ENCODE measurements at places on chromosomes 7 and 10.

GRCh38 chr10:87771871-87772500, 46.0 kb downstream of the ATAD1 start:
- DNase-seq: no peak

DNA sequence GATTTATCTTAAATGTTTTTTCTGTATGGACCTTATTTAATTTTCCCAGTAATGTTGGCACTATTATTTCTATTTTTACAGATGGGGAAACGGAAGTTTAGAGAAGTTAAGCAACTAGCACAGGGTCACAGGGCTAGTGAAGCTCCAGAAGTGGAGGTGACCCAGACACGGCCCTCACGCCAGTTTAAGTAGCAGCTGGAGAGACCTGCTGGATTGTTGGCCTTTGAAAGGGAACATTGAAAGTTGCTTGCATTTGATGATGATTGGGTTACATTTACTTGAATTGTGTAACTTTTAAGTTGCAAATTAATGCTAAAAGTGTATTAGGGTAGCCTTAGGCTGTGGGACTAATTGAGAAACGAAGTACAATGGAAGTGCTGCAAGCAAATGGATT, 25.6 kb downstream of the CDK14 start:
- DNase-seq: no peak

GRCh38 chr10:101889256-101890210, 45.9 kb upstream of the KCNIP2 start:
- DNase-seq: peak; percentile 69

- no peak for DNase-seq
Measured at GRCh38 chr10:62016623-62017490, 115.4 kb downstream of the ARID5B start.

GRCh38 chr7:93902777-93903423, 3.5 kb upstream of the GNGT1 start:
- DNase-seq: peak; percentile 32

- no peak for DNase-seq
Measured at GRCh38 chr7:4787947-4788626, 12.7 kb downstream of the AP5Z1 start.

GRCh38 chr10:20289070-20289828, 473.0 kb downstream of the PLXDC2 start:
- DNase-seq: no peak

DNA sequence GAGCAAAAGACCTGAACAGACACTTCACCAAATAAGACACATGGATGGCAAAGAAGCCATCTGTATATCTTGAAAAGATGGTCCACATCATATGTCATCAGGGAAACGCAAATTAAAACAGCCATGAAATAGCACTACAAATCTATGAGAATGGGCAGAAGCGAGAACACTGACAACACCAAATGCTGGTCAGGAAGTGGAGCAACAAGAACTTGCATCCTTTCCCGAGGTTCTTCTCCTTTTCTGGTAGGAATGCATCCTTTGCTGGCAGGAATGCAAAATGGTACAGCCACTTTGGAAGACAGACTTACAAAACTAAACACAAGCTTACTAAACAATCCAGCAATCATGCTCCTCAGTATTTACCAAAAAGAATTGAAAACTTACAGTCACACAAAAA, 60.0 kb downstream of the PIK3AP1 start:
- no peak for DNase-seq

DNA sequence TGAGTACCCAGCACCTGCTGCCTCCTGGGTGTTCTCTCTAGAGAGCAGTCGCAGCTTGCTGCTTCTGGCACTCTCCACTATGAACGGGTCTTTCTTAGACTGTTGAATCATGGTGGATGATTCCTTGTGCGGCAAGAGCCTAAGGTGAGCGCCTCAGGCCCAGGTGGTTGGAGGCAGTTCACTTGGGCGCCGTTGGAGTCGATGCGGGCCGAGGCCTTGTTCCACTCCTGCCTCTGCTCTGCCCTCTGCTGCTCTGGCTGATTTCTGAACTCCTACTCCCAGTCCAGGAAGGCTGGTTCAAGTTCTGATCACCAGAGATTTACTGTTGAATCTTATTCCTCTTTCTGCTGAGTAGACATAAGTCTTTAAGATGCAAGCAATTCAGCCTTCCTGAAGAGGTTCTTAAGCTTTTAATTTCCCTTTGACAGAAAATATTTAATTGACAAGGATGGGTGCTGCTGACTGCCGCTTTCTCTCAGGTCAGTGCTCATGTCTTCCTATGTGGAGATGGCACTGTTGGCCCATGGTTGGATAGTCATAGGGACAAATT, 10.4 kb downstream of the YKT6 start:
- DNase-seq: no peak

GRCh38 chr7:124813994-124814798, 48.6 kb upstream of the GPR37 start:
- DNase-seq: no peak

GRCh38 chr7:101549734-101550133, 79.4 kb downstream of the MYL10 start:
- DNase-seq: no peak

DNA sequence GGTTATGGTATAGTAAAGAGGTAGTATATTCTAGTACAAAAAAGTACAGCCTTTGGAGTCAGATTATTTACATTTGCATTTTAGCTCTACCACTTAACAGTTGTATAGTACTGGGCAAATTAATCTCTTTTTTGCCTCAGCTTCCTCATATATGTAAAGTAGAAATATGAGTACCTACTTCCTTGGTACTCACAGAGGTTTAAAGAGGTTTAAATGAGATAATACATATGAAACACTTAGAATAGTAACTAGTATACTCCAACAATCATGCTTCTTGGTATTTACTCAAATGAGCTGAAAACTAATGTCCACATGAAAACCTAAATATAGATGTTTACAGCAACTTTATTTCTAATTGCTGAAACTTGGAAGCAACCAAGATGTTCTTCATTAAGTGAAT, 14.7 kb downstream of the FRA10AC1 start:
- DNase-seq: no peak

- DNase-seq: no peak
Measured at GRCh38 chr10:86632951-86633350, 21.4 kb upstream of the OPN4 start.

- no peak for DNase-seq
Measured at GRCh38 chr10:75984067-75984466, 552.6 kb downstream of the LRMDA start.

DNA sequence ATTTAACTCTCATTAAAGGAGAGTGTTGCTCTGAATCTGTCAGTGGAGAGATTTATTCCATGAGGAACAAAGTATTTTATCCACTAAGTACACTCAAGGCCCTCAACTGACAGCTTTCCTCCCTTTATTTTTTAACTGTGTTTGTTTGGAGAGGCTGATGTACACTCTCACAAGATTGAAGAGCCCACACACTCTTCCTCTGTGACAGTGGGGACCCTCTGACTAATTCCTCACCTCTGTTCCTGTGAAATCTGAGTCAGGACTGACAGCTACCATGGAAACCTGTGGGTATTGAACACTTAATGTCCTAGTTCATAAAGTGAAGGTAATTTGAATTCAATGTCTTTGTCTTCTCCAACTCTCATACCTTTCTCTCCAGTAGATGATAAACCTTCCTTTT, 189.8 kb upstream of the PITRM1 start:
- no peak for DNase-seq

- no peak for DNase-seq
Measured at GRCh38 chr10:17098012-17098411, 31.6 kb downstream of the CUBN start.

DNA sequence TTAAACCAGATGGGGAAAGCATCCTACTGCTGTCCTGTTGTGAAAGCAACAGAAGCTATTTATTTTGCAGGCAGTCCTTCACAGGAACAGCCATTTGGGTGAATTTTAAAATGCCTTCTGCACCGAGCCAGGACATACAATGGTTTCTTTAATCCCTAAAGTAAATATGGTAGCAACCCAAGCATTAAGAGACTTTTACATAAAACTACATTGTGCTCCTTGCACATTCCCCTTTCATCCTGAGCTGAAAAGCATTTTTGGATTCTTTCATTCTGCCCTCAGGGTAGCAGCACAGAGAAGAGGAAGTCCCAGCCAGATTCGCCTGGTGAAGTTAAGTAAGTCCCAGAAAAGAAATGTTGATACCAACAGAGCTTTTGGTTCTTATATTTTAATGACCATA, 84.0 kb upstream of the FAM3C start:
- no peak for DNase-seq

- DNase-seq: no peak
Measured at GRCh38 chr10:129030996-129031843, 435.8 kb upstream of the MGMT start.

- peak; percentile 54 for DNase-seq
Measured at GRCh38 chr7:104980841-104981671, 32.9 kb upstream of the KMT2E start.

- DNase-seq: no peak
Measured at GRCh38 chr10:85971494-85971893, 395.1 kb downstream of the GRID1 start.

DNA sequence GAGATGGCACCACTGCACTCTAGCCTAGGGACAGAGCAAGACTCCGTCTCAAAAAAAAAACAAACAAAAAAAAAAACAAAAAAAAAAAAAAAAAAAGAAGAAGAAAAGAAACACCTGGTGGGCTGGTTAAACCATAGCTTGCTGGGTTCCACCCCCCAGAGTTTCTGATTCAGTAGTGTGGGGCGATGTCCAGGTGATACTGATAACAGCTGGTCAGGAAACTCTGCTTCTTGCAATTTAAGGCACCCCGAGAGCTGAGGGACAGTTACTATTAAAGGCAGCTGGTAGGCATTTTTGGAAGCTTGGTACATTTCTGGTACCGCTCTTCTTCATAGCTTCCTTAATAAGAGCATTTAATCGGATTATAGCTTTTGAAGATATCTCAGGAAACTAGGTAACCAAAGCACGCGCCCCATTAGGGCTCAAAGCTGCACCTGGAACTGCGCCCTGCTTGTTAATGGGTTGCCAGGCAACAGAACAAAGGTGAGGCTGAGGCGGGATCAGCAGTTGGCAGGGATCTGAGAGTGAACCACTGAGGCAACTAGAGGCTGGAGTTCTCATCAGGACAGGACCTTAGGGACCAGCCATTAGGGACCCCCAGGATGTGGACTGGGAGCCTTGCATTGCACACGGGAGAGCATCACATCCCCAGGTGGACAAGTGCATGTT, 6.5 kb upstream of the SDK1 start:
- no peak for DNase-seq

DNA sequence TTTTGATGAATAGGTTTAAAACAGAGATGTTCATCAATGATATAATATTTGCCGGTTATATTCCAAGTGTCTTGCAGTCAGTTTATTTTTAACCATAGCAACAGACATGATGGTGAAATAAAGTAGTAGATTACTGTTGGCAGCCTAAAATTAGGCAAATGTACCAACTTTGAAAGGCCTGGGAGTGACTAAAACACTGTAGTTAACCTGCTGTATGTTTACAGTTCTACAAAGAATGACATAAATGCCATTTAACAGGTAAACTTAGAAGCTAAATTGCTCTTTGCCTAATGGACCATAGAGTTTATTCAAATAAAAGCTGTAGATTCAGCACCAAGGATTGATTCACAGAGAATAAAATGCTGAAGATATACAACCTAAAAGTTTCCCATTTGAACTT, 64.1 kb downstream of the PHTF2 start:
- DNase-seq: no peak

DNA sequence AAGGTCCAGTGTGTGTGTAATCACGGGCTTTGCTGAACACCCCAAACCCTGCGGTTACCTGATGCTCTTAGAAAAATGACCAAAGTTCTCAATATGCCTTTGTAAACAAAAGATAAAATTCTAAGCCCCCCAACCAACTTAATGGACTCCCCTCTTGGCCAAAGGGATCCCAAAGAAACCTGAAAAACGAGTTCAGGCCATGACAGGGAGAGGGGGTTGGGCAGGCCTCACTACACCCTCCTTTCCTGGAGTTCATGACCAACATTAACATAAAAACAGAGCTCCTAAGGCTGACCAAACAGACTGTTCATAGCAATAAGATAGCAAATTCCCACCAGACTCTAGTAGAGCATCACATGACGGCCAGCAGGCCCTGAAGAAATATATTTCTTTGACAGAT, 3.0 kb upstream of the VIPR2 start:
- no peak for DNase-seq

GRCh38 chr10:514137-514671, 175.3 kb downstream of the DIP2C start:
- DNase-seq: no peak

GRCh38 chr7:107560898-107561516, 2.7 kb downstream of the COG5 start:
- no peak for DNase-seq

DNA sequence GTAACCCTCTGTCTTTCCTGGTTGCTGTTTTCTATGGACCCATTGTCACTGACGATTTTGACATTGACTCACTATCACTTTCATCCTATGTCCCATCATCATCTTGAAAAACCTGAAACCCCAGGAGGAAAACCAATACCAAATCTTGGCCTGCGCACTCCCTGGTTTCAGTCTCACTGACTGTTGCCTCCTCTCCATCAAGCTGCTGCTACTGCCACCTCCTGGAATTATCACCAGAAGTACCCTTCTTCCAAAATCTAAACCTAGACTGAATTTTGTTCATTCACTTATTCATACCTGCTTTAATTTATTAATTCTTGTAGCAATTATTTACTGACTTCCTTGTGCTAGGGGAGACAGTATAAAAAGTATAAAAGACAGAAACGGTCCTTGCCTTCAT, 44.5 kb upstream of the ACBD5 start:
- peak; percentile 8 for DNase-seq

DNA sequence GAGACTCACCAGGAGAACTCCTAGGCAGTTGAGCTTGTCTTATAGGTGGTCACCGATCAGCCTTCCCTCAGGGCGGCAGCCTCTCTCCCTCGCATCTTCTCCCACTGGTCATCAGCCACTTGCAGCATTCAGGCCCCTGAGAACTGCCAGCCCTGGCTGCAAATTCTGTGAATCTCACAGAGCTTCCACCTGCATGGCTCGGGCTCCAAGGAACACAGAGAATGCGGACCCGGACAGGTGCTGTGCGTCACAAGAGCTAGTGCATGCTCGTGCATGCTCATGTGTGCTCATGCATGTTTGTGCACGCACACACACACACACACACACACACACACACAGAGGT, 176.9 kb downstream of the ARHGAP12 start:
- no peak for DNase-seq

DNA sequence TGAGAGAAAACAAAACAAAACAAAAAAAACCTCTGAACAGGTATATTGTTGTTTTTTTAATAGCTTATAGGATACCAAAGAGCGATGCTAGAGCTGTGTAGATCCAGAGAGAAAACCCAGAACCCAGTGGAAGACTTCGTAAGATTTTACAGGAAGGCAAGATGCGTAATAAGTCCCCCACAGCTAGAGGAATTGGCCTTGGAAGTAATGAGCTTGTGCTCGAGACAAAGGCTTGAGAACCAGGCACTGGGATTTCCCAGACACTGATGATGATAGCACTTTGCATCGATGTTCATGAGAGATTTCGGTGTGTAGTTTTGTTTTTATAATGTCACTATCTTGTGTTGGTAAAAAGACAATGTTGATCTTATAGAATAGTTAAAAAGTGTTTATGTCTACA, 821.5 kb upstream of the IGFBP3 start:
- no peak for DNase-seq

GRCh38 chr7:77940647-77941046, 142.1 kb downstream of the PHTF2 start:
- peak; percentile 6 for DNase-seq

GRCh38 chr7:157717211-157718174, 380.7 kb downstream of the DNAJB6 start:
- DNase-seq: no peak

Measured in HCT116 (cell line).